ENCODE measurements at places on chromosomes 7 and 10.

GRCh38 chr10:86203162-86203905, 163.3 kb downstream of the GRID1 start:
- no peak for DNase-seq

DNA sequence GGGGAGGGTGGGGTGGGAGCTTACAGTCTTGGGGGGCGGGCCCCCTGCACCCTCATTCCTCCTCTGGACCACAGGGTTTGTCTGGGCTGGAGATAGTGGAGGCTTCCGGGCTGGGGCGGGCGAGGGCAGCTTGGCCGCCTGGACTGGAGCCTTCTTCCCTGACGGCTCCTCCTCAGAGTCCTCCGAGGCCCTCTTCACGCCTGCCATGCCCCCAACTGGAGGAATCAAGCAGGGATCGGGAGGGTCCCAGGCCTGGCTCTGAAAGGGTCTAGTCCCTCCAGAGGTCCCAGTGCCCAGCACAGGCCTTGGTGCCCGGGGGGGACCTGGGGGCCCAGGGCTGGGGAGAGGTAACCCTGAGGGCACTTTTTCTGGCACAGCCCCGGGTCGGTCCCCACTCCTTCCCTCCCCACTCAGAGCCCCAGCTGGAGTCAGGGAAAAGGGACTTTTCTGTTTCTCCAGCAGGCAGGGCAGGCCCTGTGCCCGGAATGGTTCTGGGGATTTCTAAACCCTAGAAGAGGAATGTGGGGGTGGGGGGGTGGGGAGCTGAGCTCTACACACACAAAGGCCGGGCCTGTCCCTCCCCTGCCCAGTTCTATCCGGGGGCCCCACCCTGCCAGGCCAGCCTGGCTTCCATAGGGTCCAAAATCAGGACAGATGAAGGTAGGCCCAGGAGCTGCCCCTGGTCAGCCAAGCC, 11.6 kb downstream of the MICALL2 start:
- DNase-seq, result no peak

- DNase-seq, result no peak
Measured at GRCh38 chr10:124142960-124143359, 49.6 kb upstream of the CHST15 start.

DNA sequence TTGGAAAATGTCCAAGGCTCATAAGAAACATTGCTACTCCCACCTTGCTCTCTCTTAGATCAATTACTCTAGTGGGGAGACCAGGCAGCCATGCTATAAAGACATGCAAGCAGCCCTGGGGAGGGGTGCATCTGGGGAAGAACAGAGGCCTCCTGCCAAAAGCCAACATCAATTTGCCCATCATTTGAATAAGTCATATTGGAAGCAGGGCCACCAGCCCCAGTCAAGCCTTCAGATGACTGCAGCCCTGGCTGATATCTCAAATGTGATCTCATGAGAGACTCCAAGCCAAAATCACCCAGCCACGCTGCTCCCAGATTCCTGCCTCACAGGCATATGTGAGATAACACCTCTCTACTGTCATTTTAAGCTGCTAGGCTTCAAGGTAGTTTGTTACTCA, 157.5 kb upstream of the PDE1C start:
- no peak for DNase-seq

- no peak for DNase-seq
Measured at GRCh38 chr10:92567952-92568600, 5.8 kb downstream of the IDE start.

GRCh38 chr10:124632064-124632531, 112.1 kb downstream of the FAM53B start:
- DNase-seq, result peak; percentile 58

GRCh38 chr7:55504093-55504859, 68.0 kb downstream of the VOPP1 start:
- no peak for DNase-seq

GRCh38 chr10:45386657-45387056, 12.6 kb downstream of the ALOX5 start:
- DNase-seq, result no peak

DNA sequence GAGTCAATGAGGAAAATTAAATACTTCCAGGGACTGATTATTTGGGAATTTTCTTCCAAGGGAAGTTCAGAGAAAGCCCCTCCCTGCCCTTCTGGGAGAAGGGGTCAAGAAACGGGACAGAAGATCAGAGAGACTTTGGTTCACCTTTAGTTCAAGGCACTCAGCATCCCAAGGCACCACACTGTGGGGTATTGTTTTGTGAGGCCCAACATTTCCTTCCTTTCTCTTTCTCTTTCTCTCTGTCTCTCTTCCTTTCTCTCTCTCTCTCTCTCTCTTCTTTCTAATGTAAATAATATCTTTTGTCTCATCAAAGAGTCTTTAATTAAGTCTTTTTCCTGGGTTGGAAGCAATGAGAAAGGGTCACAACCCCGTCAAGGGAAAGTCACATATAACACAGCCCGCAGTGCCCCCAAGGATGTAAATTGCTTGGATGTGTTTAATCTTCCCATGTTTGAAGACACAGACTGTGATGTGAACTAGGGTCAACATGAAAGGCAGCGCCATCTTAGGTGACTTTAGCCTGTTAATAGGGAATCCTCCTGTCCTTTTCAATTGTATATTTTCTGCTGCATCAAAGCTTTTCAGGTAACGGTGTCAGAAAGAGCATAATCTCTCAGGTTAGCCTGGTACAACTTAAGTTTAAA, 983.3 kb upstream of the C7orf33 start:
- DNase-seq, result no peak

DNA sequence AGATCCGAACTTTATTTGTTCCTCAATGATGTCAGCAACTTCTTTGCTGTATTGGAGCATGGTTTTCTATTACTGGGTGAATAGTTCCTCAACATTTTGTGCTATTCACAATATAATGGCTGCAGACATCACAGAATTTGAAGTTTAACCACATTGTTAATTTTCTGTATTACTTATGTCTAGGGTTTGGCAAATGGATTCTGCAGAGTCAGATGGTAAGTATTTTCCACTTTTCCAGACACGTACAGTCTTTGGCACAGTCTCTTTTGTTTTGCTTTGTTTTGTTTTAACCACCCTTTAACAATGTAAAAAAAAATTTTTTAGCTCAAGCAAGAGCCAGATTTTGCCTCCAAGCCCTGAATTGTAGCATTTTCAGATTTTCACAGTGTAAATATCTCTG, 36.8 kb upstream of the FOXK1 start:
- DNase-seq, result no peak

- DNase-seq, result no peak
Measured at GRCh38 chr10:132275426-132276178, 32.1 kb downstream of the STK32C start.

DNA sequence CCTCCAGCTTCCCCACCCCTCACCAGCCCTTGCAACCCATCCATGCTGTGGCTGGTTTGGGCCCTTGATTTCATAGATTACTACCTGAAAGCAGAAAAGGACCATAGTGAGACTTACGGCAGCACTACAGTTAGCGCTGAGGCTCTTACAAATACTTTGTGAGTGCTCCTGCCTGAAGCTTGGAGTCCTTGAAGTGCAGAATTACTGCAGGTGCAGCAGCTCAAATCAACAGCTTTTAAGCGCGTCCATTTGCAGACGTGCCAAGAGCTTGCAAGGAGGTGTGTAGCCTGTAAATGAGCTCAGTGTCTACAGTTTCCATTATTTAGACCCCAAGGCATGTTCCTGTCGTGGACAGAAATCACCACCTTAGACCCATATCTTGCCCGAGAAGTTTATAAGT, 103.0 kb downstream of the CELF2 start:
- no peak for DNase-seq

DNA sequence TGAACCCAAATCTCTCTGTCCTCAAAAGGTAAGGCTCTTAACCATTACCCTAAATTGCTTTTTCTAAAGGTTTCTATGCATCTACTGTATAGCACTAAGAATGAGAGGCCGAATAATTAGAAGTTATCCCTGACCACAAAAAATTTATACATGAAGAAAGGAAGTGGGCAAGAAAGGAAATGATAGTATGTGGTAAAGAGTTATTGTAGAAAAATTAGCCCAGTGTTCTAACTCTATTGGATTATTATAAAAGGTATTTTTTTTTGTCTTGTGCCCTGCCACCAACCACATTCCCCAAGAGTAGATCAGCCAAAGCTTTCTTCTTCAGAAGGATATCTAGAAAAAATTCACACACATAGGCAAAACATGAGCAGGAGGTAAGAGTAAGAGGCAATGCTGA, 45.4 kb downstream of the DKK1 start:
- no peak for DNase-seq

DNA sequence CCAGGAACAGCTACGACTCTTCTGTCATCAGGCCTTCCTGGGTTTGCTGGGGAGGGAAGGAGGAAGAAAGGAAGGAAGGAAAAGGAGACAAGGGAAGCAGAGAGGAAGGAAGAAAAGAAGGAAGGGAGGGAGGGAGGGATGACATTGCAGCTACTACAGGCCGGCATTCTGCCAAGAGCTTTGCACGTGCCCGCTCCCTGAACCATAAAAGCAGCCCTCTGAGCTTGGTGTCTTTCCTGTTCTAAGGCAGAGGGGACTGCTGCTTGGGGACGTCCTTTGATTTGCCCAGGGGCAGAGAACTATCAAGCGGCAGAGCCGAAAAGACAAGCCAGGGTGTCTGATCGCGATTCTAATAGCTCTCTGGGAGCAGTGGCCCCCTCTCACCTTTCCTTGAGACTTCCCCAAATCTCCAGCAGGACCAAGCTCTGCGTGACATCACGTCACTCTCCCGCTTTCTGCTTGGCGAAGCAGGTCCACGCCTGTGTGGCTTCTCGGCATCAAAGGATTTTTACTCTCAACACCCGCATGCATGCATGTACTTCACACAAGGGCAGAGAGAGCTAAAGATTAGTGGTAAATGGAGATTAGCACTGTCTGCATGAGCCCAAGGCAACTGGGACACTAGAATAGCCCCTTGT, 167.8 kb upstream of the AUTS2 start:
- DNase-seq, result no peak

GRCh38 chr7:34198231-34198641, 292.9 kb downstream of the BMPER start:
- no peak for DNase-seq

- DNase-seq, result peak; percentile 86
Measured at GRCh38 chr7:101507791-101508252, 121.3 kb downstream of the MYL10 start.

DNA sequence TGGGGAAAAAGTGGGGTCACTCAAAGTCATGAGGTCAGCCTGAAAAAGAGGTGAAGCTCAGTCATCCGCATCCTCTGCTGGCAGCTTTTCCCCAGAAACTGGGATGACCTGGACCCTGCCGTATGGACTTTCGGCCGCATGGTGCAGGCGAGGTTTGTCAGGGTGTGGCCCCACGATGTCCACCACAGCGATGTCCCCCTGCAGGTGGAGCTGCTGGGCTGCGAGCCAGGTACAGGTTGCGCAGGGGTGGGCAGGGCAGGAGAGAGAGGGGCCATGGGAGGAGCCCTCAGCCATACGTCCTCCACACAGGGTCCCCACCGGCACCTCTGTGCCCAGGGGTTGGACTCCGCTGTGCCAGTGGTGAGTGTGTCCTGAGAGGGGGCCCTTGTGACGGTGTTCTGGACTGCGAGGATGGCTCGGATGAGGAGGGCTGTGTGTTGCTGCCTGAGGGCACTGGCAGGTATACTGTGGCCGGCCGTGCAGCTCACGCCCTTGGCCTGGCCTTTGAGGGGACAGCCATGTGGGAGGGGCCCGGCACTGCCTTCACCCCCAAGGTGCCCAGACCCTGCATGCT, 23.0 kb upstream of the ZNF467 start:
- DNase-seq, result no peak

DNA sequence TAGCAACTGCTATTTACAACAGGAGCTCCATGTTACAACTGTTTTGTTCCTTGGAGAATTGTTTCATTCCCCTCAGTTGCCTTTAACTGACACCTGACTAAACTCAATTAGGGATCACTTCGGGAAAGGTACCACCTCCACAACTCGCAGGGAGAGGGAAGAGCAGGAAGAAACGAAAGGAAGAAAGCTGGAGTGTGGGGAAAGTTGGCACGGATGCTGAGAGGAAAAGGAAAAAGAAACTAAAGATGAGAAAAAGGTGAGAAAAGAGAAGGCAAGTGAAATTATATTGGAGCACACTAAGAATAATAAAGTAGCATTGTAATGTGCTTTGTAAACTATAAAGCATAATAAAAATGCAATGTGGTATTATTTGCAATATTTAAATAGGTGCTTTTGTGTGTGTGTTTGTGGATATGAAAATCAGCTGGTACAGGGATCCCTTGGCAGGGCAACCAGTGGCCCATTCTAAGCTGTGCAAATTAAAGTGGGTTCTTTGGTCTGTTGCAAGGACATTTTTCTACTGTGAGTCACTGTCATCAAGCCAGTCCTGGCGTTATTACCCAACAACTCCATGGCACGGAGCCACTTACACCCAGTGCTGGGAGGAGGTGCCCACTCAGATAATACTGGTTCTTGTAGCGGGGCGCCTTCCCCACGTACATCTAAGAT, 45.9 kb downstream of the HIPK2 start:
- DNase-seq, result no peak

DNA sequence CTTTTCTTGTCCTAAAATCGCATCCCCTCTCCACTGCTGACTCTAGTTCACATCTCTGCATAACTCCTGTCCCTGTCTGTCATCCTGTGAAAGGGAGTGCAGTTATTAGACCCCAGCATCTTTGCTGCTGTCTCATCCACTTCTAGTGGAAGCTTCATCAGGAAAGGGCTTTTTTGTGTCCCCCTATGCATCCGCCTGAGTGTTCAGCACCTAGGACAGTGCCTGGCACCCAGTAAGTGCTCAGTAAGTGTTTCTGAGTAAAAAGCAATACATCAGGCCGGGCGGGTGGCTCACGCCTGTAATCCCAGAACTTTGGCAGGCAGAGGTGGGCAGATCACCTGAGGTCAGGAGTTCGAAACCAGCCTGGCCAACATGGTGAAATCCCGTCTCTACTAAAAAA, 211.8 kb upstream of the FOXK1 start:
- no peak for DNase-seq

All from SK-N-SH (cell line).